Stimulated activated CD8-positive, alpha-beta memory T cell treated with anti-CD3 and anti-CD28 coated beads, Interleukin-7, amount 100 ng/mL, for 1 hour (primary cell): ENCODE measurements at places on chromosomes 5 and 9.

- DNase-seq: no peak
Measured at GRCh38 chr9:101139082-101139481, 110.6 kb downstream of the PLPPR1 start.

GRCh38 chr9:107540164-107540561 is 50.6 kb upstream of the KLF4 start:
- DNase-seq: no peak

GRCh38 chr9:120353506-120353905 is 226.5 kb downstream of the CDK5RAP2 start:
- DNase-seq: no peak

DNA sequence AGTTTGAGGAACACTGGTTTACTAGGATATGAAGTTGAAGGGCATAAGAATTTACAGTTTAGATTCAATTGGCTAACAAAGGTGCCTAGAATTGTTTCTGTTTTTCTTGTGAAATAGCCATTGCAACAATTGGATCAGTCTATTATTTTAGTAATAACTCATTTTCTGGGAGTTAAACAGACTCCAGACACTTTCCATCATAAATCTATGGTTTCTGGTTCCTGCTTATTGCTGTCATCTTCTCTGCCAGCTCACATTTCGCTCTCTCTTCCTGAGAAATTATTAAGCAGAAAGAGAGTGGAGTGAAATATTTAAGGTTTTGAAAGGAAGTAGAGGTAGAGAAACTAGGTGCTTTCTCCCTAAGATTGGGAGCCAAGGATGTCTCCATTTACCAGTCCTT is 165.1 kb upstream of the PRR16 start:
- no peak for DNase-seq

DNA sequence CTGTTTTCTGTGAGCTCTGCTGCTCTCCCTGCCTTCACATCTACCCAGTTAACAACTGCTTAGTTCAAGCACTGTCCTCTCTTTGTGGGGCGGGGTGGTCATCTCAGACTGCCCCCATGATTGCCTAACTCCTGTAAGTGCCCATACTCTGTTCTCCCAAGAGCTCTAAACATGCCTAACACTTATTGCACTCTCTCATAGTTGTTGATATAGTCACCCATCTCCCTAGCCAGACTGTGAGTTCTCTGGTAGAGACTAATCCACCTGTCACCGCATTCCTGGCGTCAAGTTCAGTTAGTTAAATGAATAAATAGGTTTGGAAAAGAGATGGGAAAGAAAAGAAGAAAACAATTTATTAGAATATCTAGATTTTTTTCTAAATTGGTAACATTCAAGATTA is 18.3 kb upstream of the MUSK start:
- no peak for DNase-seq

- DNase-seq: no peak
Measured at GRCh38 chr5:126433701-126434100, 10.5 kb downstream of the GRAMD2B start.

GRCh38 chr5:104635227-104635626 is 1072.6 kb upstream of the NUDT12 start:
- DNase-seq: no peak

DNA sequence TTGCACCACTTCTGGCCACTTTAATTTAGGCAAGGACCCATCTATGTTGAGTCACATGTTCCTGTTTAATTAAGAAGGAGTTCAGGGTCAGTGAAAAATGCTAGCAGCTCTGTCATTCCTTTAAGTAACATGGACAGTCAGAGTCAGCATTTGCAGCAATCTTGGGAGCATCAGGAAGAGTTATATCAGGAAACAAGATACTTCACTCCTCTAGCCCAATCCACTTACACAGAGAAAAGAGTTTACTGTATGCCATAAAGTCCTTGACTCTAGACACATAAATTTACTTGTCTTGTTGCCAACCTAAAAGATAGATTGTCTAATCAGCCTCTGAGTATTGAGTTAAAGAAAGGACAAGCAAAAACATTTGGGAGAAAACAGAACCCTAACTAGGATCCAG is 266.7 kb downstream of the PJA2 start:
- DNase-seq: no peak

DNA sequence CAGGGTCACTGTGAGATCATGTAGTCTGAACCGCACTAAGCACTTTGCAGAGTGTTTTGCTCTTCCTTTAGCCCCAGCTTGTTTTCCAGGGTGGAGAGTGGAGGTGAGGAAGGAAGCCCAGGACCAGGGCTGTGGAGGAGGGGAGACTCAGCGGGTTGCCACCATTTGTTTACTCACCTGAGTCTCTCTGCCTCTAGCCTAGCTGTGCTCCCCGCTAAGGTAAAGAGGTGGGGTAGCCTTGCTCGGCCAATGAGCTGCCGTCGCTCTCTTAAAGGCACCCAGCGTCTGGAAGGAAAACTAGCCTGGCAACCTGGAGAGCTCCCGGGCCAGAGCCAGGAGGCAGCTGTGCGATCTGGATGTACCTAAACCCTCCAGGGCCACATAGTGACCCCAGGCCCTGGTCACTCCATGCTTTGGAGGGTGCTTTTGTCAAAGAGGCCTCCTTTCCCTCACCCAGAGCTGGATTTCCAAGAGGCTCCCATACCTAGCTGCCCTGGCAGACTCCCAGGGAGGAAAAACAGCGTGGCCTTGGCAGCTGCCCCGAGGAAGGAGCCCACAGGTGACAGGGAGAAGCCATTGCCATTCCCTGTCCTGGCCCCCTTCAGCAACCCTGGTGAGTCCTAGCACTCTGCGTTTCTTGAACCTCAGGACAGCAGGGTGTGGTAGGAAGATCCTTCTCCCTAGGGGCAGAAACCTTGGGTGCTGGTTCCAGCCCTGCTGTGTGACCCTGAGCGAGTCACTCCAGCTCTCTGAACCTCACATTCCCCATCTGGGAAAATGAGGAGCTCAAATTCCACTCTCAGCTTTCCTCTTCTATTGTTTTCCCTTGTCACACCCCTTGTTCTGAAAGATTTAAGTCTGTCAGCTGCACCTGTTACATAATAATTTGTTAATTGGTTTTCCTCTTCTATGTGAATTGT is 42.4 kb upstream of the LARP1 start:
- DNase-seq: no peak

- DNase-seq: no peak
Measured at GRCh38 chr5:36478646-36479317, 127.6 kb upstream of the SLC1A3 start.

DNA sequence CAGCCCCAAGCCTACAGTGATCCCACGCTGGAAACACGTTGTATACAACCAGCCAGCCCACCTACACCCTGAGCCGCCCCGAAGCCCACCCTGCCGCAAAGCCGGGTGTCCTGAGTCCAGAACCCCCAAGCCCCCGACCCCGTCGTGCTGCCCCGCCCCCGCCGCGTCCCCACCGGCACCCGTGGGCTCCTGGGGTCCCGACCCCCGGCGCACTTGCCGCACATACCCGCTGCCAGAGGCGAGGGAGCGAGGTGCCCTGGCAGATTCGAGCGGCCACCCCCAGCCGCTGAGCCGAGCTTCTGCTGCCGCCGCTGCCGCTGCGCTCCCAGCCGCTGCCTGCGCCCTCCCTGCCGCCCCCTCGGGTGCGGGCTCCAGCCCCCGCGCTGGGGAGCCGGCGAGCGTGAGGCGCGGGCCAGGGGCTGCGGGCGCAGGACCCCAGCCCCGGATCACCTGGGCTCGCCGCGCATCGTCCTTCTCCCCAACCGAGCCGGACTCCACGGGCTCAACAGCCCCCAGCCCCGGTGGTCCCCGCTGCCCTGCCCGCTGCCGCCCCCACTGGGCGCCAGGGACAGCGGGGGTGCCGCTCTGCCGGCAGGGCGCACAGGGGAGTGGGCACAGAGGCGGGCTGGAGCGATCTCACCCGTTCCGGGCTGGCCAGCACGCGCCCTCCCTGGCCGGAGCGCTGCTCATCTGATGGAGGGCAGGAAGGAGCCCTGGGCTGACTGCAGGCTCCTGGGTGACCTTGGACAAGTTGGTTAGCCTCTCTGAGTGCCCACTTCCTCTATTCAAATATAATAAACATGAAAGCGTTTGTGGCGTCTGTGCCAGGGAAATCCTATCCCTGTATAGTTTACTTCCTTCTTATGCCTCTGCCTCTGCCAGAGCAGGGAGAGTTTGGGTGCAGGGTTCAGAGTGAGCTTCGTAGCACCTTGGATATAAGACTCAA is at the start of gene HTR4:
Gene HTR4 (minus strand): TSS at position 692 of the 946 bp plus-strand sequence. CDS start 17,513 bp downstream, outside the sequence.
- DNase-seq: no peak

DNA sequence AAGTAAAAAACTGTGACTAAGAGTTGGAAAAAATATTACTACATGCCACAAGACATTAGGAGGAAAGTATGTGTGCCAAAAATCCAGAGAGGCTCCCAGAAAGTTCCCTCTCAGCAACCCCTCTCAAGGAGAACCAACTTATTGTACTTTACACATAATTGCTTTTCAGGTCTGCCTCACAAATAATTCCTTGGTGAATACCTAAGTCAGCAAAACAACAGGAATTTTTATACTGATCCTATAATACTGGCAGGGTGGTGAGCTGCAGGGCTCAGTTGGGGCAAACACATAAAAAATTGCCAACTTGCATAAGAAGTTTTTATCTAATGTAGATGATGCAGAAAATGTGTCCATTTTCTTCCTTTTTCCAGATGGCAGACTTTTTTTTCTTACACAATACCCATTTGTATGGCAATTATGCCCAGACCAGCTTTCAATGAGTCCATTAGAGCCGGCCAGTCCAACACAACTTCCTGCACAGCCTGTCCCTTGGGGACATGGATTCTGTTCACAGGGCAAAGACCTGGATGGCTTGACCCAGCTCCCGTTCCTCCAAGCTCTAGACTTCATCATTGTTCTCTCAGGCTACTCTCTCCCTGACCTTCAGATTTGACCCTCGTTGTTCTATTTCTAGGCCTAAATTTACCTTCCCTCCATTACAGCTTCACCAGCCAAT is 31.3 kb downstream of the MARCHF3 start:
- DNase-seq: no peak

- DNase-seq: no peak
Measured at GRCh38 chr5:55333017-55333416, 25.2 kb downstream of the MTREX start.

- DNase-seq: no peak
Measured at GRCh38 chr5:135222771-135223170, 176.3 kb downstream of the MACROH2A1 start.

- no peak for DNase-seq
Measured at GRCh38 chr5:60332244-60333004, 367.5 kb downstream of the DEPDC1B start.

GRCh38 chr5:108111736-108112135 is 270.2 kb downstream of the FBXL17 start:
- DNase-seq: no peak

GRCh38 chr5:153361735-153362409 is 128.6 kb upstream of the GRIA1 start:
- DNase-seq: no peak

GRCh38 chr9:93659837-93660177 is 83.4 kb downstream of the PHF2 start:
- no peak for DNase-seq

DNA sequence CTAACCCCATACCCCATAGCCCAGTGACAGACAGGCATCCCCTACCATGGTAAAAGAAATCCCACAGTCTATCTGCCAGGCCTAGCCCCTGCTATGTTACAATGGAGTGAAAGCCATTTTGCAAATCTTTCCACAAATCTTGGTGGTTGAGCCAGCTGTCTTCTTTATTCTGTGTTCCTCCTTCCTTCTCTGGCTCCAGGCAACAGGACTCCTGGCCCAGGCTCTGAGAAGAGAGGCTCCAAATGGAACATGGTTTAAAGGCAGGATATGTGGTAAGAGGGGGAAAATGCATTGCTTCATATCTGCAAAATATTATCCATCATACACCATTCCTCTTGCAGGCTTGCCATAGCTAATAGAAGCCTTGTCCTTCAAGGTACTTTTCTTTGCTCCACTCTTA is 25.2 kb downstream of the FGF1 start:
- DNase-seq: no peak

DNA sequence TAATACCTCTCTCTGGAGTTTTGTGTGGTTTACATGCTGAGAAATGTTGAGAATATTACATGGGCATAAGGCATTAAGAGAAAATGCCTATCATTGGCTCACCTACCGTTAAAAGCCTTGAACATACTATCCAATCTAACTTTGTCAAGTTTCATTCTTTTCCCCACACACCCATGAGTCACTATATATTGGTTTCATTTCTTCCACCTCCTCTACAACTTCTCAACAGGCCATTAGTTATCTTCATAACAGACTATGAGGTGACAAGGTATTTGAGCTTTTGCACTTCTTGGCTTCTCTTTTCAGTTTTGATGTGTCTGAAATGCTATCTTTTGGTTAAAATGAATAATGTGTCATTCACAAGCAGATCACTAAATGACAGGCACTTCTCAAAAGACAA is 288.0 kb downstream of the KCNN2 start:
- no peak for DNase-seq

GRCh38 chr9:34802916-34803315 is 93.0 kb upstream of the CCL21 start:
- DNase-seq: no peak

DNA sequence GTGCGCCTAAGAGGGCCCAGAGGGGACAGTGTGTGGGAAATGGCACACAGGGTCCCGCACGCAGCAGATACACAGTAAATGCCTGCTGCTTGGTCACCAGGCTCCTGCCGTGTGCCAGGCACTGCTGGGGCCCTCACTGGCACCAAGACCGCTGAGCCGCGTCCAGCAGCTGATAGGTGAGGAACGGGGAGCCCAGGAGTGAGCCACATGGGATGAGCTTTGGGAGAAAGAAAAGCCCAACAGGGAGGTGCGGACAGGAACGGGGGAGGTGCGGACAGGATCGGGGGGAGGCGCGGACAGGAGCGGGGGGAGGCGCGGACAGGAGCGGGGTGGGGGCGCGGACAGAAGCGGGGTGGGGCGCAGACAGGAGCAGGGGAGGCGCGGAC is 16.5 kb downstream of the GPSM1 start:
- DNase-seq: no peak

DNA sequence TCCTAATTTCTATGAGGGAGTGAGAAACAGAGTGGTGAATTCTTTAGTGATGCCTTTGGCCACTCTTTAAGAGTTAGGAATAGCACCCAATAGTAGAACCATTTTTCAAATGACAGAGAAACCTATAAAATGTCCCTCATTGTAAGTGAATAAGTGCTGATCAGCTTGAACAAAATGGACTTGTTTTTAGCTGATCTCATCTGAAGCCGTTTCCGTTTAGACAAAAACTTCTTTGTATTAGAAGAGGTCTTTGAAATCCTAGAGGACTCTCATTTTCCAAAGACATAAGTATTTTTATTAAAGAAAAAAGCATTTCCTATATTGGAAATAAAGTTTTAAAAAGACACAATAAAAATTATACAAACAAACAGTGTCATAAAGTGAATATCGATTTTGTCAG is 273.9 kb downstream of the ARHGEF28 start:
- no peak for DNase-seq

DNA sequence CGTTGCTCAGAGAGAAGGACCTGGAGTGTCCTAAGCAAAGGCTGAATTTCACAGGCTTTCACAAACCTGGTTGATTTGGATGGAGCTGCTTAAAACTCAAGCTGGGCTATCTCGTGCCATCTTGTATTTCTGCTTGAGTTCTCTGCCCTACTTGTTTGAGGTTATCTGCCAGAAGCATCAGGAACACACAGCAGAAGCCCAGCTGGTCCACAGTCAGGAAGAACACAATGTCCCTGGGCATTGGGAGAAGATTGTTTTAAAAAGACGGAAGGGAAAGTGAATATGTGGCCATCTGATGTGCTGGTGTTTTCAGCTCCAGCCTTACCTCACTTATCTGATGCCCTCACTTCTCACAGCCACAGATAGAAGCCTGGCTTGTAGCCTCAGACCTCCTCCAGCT is 32.9 kb upstream of the SLC36A1 start:
- DNase-seq: no peak
